GM12865 (cell line): ENCODE measurements at places on chromosomes 2 and 18.

- DNase-seq, result peak; percentile 12
Measured at GRCh38 chr2:2698182-2699120, 367.4 kb upstream of the MYT1L start.

- DNase-seq, result no peak
Measured at GRCh38 chr18:44051026-44051425, 629.7 kb upstream of the SETBP1 start.

DNA sequence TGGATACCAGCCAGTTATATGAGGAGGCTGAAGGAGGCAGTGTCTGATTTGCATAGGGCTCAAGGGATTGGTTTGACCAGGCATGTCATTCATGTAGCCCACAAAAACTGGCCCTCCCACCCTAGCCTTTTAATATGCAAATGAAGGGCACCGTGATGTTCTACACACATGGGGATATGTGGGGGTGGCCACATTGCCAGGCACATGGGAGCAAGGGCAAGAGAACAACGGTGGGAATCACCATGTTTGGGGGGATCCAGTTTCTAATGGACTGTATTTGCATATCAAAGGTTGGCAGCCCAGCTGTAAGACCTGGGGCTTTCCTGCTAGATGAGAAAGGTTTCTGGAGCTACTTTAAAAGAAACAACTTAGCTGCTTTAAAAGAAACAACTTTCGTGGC lies 65.1 kb upstream of the SLC25A52 start:
- DNase-seq, result peak; percentile 48

GRCh38 chr2:9390151-9390850 lies 33.0 kb downstream of the ITGB1BP1 start:
- DNase-seq, result no peak

- no peak for DNase-seq
Measured at GRCh38 chr2:46380038-46380940, 83.1 kb downstream of the EPAS1 start.

GRCh38 chr2:45862843-45863242 lies 211.4 kb downstream of the PRKCE start:
- no peak for DNase-seq

GRCh38 chr2:97849881-97850528 lies 136.6 kb downstream of the ZAP70 start:
- peak; percentile 55 for DNase-seq

DNA sequence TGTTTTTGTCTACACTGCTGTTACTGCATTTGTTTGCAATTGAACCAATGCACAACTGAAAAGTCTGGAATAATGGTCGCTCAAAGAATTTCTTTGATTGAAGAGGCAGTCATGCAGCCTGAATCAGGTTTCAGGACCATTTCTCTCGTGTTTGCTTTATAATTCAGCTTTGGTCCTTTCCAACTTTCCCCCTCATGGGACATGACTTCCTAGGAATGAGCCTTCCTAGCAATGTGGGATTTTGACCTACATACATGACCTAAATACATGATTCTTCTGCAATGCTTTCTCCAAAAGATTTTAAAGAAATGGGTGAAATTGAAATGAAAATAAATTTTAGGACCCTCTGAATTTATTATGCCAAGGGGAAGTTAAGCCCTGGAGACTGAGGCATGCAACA lies 197.4 kb downstream of the MREG start:
- DNase-seq, result no peak

GRCh38 chr2:61715506-61715905 lies 138.4 kb downstream of the FAM161A start:
- DNase-seq, result no peak
